ENCODE measurements at places on chromosomes 12 and 14. TPM values are rescaled to one million over a fixed set of nuclear protein-coding genes. Genes with fewer than 3 reads are reported as not detected.
A peak's percentile ranks its signal among the peaks of the same experiment; 100 is the strongest.

DNA sequence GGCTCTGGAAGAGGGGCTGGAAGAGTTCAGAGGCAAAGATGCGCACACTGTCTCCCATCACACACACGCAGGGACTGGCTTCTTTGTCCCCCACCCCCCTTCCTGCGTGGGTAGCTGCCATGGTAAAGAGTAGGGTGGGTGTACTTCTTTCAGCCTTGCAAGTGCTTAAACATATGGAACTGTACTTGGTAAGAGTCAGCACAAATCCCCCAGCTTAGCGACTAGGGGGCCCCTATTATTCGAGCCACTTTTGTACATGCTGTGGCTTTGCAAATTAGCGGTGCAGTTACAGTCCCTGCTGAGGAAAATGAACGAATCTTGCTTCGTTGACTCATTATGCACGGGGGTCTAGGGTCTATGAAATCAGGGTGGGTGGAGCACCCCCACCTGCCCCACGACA, 123.8 kb downstream of the AACS start:
- no peak for DNase-seq

DNA sequence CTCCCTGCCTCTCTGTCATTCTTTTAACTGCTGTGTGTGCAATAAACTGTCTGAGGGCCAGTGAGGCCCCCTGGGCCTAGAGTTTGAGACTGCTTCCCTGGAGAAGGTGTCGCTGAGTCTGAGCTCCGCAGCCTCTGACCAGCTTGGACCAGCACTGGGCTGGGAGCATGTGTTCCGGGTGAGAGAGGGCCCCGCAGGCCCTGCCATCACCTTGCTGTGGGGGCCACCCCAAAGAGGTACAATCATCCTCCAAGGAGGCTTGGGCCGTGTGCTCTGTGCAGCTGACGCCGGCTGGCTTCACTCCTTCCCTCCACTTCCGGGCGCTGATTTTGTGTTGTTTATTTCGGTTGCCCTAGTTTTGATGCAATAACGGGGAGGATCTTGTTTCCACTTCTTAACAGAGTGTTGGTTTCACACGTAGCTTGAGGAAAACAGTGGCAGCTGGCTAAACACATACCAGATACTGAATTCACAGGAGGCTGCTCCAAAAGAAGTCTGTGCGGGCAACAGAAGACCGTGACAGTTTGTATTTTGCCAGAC, 121.6 kb downstream of the TMEM132C start:
- no peak for DNase-seq

DNA sequence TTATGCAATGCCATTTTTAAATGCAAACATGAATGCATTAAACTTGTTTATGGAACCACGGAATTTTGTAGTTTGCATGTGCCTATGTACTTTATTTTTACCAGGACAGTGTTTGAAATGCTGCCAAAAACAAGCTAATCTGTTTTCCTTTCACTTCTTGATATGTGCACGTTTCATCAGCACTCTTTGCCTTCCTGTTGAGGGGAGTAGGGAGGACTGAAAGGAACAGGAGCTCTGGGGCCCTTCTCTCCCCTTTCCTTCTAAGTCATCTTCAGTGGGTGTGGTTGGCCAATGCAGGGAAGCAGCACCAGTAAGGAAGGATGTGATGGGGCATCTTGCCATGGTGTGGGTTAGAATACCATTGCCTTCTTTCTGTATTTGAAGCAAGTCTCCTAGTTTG, 12.1 kb upstream of the PPP4R4 start:
- DNase-seq = peak; percentile 21

- DNase-seq = no peak
These were observed 276.5 kb upstream of the PLEKHG7 start for GRCh38 chr12:92426332-92426731.

KRT6A gene
- total RNA-seq = not detected

METTL3 gene
- 56.8 TPM for total RNA-seq

All from H4 (cell line).